ENCODE measurements at places on chromosomes 11 and 22. TPM values are rescaled to one million over a fixed set of nuclear protein-coding genes. Genes with fewer than 3 reads are reported as not detected.
A peak's percentile ranks its signal among the peaks of the same experiment; 100 is the strongest.

The SNX32 gene
- 6.2 TPM for total RNA-seq

The TRIM48 gene
- not detected for total RNA-seq

The UBQLNL gene
- total RNA-seq = 0.60 TPM

The CD81 gene
- total RNA-seq = 64.1 TPM

The CCDC116 gene
- 1.2 TPM for total RNA-seq

The OR51M1 gene
- 0.47 TPM for total RNA-seq

The CARD18 gene
- not detected for total RNA-seq

The ALDH3B2 gene
- 1.2 TPM for total RNA-seq

GRCh38 chr11:113736323-113736722 lies 30.2 kb upstream of the TMPRSS5 start:
- ATAC-seq = no peak

DNA sequence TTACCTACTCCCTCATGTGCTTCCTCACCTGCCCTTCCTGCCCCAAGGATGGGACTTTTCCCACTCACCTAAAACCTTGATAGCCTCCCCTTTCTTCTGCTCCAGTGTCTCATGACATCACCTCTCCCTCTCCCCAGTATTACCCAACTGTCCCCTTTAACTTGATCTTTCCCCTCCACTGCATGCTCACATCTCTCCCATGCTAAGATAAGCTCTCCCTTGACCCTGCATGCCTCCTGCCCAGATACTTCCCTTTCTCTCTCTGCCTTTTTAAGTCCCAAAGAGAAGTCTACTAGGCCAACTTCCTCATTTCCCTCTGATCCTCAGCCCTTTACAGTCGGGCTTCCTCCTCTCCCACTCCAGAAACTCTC lies 14.8 kb downstream of the CD3E start:
- ATAC-seq = no peak

- no peak for ATAC-seq
These were observed 8.9 kb upstream of the APOBEC3G start for GRCh38 chr22:39068033-39068785.

GRCh38 chr22:47389201-47389600 lies 626.8 kb downstream of the TBC1D22A start:
- no peak for ATAC-seq

- ATAC-seq = no peak
These were observed 7.0 kb upstream of the SH3BP1 start for GRCh38 chr22:37632174-37633088.

GRCh38 chr11:72352859-72353551 lies 81.3 kb downstream of the CLPB start:
- ATAC-seq = peak; percentile 65

DNA sequence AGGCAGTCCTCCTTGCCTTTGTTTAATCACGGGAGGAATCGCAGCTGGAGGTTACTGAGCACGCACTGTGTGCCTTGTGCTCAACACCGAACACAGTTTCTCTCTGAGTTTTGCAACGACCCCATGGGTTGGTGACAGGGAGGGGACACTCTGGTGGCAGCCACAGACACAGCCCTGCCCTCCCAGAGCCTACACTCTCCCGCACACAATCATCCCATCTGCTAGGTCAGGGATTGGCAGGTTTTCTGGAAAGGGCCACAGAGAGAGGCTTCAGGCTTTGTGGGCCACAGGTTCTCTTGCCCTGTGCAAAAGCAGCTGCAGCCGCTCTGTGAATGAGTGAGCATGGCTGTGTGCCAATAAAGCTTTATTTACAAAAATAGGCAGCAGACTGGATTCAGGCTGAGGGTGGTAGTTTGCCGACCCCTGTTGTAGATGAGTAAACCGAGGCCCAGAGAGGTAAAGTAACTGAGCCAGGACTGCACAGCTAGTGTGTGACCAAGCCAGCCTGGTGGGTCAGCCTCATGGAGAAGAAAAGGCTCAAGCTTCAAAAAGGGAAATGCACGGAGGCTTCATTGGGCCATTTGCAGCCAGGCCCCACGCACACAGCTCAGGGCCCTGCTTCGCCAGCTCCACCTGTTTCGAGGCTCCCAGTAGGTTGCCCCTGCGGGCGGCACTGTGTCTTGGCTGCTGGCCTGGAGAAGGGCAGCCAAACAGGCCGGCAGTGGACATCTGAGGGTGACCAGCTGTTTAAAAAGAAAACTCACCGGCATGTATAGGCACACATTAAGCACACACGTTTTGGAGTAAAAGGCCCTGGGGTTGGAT lies 16.3 kb downstream of the LTO1 start:
- ATAC-seq = peak; percentile 59

- peak; percentile 63 for ATAC-seq
These were observed 79.3 kb downstream of the ADAMTS15 start for GRCh38 chr11:130527636-130528297.

GRCh38 chr11:76638270-76639197 lies 32.0 kb downstream of the LRRC32 start:
- peak; percentile 42 for ATAC-seq

- ATAC-seq = no peak
These were observed 82.3 kb downstream of the PDE2A start for GRCh38 chr11:72591785-72592502.

DNA sequence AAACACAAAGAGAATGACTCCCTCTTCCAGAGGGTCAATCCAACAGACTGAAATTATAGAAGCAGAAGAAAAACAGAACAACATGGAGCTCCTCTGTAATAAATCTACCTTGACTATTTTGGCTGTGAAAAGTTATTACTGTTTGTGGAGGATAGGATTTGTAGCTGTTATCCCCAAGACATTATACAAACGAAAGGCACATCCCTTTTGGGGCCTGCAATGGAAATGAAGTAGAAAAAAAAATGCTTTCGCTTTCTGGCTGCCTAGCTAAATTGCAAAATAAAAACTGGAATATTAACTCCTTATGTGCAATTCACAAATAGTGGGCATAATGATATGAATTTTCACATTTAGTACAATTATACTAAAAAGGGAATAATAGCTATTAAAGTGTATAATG lies 123.8 kb upstream of the CCDC179 start:
- ATAC-seq = no peak

- ATAC-seq = peak; percentile 51
These were observed at the start of gene BDNF for GRCh38 chr11:27700351-27701301. BDNF (minus strand) TSS chr11:27700455; CDS start chr11:27658564, 41,891 bp downstream.

GRCh38 chr11:82906931-82907330 lies 5.4 kb downstream of the DDIAS start:
- ATAC-seq = no peak

DNA sequence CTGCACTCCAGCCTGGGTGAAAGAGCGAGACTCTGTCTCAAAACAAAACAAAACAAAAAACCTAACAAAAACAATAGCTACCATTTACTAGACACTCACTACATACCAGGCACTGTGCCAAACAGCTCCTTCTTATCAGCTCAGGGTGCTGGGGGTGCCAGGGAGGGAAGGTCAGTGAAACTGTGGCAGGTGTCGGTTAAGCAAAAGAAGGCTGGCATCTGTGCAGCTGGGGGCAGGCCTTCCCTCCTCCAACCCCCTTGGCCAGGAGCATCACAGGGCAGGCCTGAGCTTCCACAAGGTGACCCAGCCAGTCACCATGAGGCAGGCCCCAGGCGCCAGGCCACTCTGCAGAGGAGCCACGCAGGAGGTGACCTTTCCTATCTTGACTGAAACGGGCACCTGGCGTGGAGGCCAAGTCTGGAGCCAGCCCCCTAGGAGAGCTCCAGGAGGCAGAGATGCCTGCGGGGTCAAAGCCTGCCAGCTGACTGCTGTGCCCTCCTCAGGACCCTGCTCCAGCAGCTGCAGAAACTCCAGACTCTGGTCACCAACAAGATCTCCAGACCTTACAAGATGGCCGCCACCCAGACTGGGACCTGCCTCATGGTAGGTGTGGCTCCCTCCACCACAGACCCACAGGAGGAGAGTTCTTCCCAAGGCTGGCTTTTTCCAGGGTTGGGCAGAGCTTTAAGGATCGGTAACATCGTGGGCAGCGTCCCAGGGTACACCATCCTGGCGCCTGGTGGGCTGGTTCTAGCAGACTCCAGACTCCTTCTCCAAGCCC lies 31.3 kb upstream of the DGKZ start:
- ATAC-seq = no peak

GRCh38 chr11:64569300-64569970 lies 21.6 kb upstream of the SLC22A12 start:
- ATAC-seq = no peak

DNA sequence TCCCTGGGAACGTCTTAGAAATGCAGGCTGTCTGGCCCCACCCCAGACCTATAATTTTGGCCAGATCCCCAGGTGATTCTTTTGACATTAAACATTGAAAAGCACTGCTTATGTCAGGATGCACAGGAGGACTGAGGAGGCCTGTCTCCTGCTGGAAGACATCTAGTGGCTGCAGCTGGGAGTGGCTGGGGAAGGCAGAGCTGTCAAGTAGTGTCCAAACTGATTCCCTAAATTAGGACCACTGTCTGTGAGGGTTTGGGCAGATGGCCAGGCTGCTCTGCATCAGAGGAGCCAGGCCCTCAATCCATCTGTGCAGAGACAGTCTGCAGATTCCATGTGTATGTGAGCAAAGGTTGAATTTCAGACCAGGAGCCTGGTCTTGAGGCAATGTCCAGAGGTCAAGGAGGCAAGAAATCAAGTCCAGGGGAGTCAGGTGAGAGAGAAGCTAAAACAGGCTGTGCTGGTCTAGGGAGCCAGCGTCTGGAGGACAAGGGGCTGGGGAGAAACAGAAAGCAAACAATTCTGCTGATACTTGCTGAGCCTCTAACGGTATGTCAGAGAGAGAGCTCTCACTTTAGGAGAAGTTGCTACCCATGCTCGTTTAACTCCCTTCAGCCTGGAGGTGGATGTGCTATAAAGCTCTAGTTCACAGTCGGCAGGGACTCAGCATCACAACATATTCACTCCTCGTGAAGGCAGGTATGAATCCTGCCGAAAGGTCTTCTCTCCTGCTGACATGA lies 15.3 kb upstream of the SYTL2 start:
- ATAC-seq = no peak

DNA sequence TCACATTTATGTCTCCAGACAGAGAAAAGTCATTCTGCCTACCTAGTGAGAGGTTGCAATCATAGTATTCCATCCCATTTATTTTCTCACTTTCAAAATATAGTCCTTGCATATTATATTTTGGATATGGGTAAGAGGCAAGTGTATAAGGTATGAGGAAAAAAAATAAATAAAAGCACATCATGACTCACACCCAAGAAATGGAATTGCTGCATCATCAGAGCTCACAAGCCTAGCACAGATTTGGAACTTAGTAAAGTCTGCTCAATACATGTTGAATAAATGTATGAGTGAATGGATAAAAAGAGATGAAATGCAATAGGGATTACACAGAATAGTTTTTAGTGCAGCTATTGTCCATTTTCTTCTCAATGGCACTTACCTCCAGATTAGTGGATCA lies 2.5 kb upstream of the OR51G1 start:
- ATAC-seq = no peak

- ATAC-seq = no peak
These were observed 1.6 kb downstream of the SLC22A24 start for GRCh38 chr11:63142459-63142858.

- ATAC-seq = no peak
These were observed 18.1 kb downstream of the MRGPRD start for GRCh38 chr11:68962527-68963250.

DNA sequence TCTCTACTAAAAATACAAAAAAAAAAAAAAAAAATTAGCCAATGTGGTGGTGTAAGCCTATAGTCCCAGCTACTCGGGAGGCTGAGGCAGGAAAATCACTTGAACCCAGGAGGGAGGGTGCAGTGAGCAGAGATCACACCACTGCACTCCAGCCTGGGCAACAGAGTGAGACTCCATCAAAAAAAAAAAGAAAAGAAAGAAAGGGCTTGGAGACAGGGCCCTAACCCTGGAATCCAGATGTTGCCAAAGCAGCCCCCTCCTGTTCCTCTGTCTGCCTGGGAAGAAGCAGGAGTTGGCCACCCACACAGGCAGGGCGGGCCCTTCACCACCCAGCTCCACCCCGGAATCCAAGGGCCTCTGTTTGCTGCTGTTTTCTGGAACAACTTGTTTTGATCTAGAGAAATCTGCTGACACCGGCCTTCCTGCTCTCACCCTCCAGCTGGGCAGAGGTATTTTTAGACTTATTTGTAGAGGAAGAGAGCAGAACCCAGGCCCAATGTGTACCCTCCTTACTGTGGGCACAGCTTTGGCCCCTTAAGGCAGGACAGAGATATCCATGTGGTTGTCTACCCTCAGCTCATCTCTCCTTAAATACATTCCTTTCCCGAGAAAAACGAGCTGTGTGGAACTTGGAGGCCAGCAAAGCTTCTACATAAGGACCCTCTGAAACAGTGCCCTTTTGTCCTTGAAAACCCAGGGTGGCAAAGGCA lies 2.7 kb upstream of the NEAT1 start:
- ATAC-seq = peak; percentile 9

DNA sequence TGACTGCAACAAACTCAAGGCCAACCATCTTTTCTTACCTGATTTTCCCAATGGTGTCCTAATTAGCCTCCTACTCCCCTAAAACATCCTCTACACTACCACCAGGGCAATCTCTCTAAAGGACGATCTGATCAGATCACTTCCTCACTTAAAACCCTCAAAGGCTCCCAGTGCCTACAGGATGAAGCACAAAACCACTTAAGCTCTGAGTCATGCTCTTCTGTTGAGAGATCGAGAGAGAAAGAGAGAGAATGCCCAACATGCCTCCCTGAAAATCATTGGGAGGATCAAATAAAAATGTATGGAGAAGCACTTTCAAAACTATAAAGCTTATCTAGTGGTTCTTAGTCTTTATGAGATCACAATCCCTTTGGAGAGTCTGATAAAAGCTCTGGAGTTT lies 171.1 kb downstream of the CADM1 start:
- no peak for ATAC-seq

- ATAC-seq = no peak
These were observed 78.8 kb downstream of the LINC01488 start for GRCh38 chr11:69560141-69560790.

DNA sequence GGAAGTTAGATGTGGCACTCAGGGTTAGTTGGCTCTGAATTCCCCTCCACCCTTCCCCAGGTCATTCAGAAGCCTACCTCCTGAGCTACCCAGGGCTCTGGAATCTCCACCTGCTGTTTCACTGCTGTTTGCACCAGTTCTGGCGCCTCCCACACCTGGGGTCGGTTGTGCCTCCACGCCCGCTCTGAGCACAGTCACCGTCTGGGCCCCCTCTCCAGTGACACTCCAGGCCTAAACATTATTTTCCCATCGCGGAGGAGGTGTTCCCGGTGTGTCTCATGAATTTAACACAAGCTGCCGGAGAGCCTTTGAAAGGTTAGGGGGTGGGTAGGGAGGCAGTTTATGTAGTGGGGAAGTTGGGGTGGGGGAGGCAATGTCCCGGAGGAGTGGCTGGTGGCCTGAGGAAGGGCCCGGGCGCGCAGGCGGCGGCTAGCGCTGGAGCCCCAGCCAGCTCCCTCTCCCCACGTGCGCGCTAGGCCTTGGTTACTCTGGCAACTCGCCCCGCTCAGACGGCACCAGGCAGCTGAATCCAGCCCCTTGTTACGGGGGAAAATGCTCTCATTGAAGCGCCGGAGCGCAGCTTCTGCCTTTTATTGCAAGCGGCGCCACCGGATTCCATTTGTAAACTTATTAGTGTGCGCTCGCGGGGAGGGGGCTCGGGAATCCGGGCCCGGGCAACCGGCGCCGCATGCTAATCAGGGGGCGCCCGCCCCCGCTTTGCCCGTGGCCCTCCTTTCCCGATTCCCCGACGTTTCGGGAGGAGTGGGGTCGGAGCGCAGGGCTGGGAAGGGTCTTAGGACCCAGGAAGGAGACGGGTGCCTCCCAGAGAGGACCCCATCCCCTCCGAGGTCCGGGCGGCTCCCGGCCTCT lies 52.4 kb downstream of the GRIK4 start:
- ATAC-seq = no peak

Data from motor neuron (in vitro differentiated cells).